ENCODE measurements at places on chromosomes 7 and 10.

- no peak for DNase-seq
Observed at GRCh38 chr7:46940178-46940577, 641.7 kb downstream of the TNS3 start.

DNA sequence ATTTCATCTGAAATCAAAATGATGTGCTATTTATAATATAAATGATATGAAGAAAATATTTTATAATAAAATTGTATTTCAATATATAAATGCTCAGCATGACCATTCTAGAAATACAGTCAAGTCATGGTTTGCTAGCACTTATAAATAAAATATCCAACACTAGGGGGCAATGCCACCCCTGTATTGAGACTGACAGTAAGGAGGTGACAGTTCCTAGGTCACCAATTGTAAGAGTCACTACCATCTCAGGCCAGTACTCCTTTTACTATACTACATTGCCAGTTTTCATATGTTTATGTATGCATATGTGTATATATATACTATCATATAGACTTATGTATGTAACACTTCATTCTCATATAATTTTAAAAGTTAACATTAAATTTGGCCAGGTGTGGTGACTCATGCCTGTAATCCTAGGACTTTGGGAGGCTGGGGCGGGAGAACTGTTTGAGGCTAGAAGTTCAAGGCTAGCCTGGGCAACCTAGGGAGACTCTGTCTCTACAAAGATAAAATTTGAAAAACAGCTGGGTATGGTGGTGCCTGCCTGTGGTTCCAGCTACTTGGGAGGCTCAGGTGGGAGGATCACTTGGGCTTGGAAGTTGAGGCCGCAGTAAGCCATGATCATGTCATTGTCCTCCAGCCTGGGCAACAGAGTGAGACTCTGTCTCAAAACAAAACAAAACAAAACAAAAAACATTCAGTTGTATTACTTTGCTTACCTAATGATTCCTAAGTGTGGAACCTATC lies 2.4 kb upstream of the CNOT4 start:
- DNase-seq: peak; percentile 73

GRCh38 chr7:94178230-94178629 lies 174.1 kb upstream of the BET1 start:
- no peak for DNase-seq

GRCh38 chr10:26981232-26981824 lies 119.0 kb downstream of the ANKRD26 start:
- DNase-seq: no peak

- no peak for DNase-seq
Observed at GRCh38 chr10:64409349-64409748, 888.1 kb downstream of the REEP3 start.

DNA sequence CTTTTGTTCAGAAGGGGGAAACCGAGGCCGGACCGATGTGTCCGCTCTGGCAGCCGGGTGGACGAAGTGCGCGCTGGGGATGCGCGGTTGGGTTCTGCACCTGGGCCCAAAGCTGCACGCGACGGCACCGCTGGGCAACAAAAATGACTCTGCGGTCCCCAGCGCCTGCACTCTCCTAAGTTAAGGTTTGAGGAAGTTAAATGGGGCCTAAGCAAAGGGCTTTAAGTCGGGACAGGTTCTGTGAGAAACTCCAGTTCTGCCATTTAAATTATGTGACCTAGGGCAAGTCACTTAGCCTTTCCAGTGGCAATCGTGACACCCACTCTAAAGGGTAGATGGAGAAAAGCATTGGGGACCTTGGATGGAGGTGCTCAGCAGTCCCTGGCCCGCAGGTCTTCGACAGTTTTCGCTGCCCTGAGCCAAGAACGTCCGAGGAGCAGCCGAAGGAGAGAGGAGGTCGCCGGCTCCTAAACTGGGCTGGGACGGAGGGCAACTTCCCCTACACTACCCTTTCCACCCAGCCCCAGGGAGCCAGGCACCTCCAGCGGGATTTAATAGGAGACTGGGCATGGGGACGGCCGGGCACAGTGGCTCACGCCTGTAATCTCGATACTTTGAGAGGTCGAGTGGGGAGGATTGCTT lies 534 bp upstream of the ACBD5 start:
- peak; percentile 32 for DNase-seq

GRCh38 chr7:47514367-47514766 lies 67.5 kb downstream of the TNS3 start:
- DNase-seq: no peak

DNA sequence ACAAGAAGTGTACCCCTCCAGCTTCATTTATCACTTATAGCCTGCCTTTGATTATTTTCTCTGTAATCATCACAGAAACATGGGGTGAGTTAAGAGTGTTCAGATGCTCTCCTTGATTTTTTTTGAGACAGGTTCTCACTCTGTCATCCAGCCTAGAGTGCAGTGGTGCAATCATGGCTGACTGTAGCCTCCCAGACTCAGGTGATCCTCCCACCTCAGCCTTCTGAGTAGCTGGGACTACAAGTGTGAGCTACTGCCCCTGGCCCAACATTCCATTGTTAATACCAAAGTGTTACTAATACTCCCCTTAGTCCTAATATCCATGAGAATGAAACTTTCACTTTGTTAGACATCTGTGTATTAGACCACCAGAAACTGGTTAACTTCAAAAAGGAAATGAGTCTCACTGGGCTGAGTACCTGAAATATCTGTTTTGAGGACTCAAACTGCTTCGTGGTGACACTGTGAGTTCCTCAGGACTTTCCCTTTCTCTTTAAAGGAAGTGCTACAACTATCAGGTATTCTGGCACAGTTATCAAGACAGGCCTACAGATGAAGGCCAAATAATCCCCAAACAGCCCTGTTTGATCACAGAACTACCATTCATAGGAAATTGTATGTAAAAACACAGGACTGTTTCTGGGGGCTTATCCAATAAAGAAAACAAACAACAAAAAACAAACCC lies 20.5 kb upstream of the CFAP70 start:
- DNase-seq: no peak

- no peak for DNase-seq
Observed at GRCh38 chr10:123044391-123044790, 35.6 kb downstream of the ACADSB start.

DNA sequence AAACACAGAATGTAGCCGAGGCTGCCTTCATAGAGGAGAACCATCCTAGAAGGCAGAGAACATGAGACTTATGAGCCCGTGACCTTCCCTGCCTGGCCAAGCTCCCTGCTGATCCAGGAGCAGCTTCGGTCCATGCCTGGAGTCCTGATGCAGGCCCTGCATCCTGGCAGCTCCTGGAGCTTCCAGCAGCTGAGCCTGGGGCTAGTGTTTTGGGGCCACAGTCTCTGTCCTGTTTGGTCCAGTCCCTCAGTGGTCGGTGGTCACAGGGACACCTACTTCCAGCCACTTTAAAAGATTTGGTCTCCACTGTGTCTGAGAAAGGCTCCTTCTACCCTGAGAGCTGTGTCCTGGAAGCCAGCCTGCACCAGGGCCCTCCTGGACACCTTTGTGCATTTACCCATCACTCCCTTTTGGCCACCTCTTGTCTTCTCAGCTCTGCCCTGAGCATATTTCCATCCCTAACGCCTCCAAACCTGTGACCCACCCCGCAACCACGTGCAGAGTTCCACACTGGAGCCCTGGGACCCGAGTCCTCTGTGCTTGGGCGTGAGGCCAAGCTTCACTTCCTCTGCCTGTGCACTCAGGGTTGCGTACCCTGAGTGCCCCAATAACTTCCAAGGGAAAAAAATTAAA lies 315.2 kb upstream of the ZNF32 start:
- DNase-seq: no peak

DNA sequence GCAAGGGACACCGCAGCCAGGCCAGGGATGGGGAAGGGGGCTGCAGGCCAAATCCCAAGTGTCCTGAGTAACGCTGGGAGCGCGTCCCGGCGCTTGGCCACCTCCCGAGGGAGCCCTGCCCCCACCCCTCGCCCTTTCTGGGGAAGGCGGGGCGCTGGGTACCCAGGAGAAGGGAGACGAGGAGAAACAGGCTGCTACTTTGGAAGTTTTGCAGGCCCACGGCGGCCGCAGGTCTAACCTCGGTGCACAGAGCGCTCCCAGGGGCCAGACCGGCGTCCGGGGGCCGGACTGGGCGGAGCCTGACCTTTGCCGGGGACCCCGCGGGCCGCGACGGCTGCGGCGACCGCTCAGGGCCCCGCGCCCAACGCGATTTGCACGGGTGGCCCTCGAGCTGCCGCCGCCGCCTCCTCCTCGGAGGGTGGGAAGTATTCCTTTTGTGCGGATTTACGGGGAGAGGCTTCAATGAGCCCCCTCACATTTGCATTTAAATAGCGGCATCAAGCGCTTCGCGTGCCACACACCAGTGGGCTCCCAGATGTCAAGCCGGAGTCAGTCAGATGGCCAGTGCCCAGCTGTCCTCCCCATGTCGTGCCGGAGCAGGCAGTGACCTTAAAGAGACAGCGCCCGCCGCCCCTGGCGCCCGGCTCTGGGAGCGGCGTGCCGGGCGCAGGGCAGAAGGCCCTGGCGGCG lies 3.0 kb upstream of the EBF3 start:
- DNase-seq: no peak

DNA sequence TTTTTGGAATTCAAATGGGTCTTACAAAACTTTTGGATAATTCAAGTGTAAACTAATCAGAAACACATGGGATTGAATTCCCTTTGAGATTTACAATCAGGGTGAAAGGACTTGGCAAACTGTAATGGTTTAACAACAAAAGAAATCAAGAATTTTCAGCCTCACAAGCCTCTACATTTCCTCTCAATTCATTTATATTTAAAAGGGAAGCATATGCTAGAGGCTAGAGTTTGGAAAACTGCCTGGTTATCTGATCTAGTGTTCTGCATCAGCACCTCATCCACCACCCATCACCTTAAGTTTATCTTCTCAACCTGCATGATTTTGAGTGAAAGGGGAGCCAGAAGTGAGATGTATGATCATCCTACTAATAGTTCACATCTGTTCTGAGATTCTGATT lies 120.7 kb downstream of the TES start:
- DNase-seq: no peak

DNA sequence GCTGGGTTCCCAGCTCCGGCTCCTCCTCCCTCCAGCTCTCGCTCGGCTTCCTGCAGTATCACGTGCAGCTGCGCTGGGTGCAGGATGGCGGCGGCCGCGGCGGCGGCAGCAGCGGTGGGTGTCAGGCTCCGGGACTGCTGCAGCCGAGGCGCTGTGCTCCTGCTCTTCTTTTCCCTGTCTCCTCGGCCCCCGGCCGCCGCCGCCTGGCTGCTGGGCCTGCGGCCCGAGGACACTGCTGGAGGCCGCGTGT lies at the start of gene CNNM1:
TSS of gene CNNM1 (plus strand) at position 53 of the 250 bp plus-strand sequence. CDS start at position 85, 32 bp downstream.
- DNase-seq: no peak
